ENCODE measurements at places on chromosomes 6 and 20.

DNA sequence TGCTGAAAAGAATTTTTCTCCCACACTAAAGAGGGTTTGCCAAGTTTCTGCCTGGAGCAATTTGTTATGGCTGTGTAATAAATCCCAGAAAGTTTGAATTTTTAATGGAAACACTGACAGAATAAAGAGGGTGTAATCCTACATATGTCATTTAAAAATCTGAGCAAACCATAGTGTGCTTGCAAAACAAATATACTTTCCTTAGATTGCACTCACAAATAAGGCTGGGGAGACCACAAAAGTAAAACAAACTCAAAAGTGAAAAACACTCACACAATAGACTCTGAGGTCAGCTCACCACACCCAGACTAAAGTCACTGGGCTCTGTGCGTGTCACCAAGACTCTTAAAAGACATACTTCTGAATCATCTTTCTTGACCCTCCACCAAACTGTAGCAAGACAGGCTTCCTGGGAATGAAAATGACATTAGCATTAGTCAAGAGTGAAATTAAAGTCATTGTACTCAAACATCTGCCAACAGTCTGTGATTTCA, 4.8 kb upstream of the ATXN1 start:
- DNase-seq = peak; percentile 65

- no peak for DNase-seq
These were observed 100.7 kb downstream of the VEGFA start for GRCh38 chr6:43870660-43871061.

DNA sequence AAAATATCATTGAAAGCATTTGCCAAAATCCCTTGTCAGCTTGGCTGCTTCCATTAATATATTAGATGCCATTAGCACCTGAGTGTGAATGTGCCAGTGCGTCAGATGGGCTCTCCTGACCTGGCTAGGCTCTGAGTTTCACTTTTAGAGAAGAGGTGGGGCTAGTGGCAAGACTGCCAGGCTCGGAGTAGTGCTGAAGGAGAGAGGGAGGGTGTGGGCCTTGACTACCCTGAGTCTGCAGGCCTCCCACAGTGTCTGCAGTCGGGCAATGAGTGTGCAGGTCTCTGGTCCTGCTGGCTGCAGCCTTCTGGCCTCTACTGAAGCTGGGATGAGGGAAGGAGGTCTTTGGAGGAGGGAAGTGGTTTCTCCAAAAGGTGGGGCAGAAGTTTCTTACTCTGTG, 34.6 kb upstream of the PNPLA1 start:
- DNase-seq = no peak

- DNase-seq = no peak
These were observed 19.0 kb downstream of the WFDC3 start for GRCh38 chr20:45772693-45773092.

DNA sequence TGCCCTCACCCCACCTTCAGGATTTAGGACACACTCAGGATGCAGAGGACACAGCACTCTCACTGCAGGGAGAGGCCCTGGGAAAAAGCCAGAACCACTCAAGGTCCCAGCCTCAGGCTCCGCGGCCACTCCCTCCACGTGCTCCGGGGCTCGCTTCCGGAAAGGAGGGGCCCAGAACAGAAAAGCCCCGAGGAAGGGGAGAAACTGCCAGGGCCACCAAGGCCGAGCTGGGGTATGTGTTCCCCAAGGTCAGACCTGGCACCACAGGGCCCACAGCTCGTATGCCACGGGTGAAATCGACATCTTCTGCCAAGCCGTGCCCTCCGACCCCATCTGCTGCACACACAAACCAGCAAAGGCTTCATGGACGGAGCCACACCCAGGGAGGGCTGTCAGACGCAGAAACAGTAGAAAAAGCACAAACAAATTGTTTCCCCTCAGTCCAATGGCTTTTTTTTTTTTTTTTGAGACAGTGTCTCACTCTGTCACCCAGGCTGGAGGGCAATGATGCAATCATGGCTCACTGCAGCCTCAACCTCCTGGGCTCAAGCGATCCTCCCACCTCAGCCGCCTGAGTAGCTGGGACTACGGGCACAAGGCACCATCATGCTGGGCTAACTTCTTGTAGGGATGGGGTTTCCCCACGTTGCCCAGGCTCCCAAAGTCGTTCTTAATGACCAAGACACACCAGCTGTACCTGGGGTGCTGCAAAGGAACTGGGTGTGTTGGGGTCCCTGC, 33.4 kb downstream of the SLC2A4RG start:
- DNase-seq = no peak

- no peak for DNase-seq
These were observed 5.3 kb downstream of the TSPYL4 start for GRCh38 chr6:116248577-116248976.

- DNase-seq = peak; percentile 63
These were observed 145.7 kb downstream of the RIMS1 start for GRCh38 chr6:72032086-72032485.

DNA sequence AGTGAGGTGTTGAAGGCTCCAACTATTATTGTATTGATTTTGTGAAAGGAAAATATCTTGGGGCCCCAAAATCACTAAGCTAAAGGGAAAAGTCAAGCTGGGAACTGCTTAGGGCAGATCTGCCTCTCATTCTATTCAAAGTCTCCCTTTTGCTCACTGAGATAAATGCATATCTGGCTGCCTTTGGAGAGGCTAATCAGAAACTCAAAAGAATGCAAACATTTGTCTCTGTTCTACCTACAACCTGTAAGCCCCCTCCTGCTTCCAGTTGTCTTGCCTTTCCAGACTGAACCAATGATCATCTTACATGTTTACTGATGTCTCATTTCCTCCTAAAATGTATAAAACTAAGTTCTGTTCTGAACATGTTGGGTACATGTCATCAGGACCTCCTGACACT, 125.9 kb downstream of the HTR1B start:
- no peak for DNase-seq

DNA sequence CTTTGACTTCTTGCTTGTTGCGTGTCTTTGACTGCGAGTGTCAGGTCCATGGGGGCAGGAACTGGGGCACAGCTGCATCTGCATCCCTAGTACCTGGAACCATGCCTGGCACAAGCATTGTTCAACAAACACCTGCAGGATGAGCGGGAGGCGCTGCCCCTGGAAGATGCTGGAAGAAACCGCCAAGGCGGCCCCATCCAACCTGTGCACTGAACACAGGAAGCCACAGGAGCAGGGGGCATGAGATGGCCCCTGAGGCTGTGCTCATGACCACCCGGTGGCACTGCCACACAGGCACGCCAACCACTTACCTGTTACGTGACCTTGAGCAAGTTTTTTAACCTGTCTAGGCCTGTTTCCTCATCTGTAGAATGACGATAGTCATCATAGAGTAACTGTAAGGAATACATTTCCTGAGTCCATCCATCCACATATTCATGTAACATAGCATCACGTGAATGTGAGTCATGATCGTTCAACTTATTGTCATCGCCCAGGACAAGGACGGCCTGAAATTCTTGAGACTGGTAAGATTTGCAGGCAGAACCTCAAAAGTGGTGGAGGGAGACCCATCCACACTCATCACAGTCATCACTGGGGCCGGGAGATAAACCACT, 374.2 kb downstream of the PREX1 start:
- DNase-seq = no peak

- no peak for DNase-seq
These were observed 347.8 kb downstream of the CDKAL1 start for GRCh38 chr6:20882014-20882413.

GRCh38 chr6:134373282-134373922, 55.5 kb upstream of the SGK1 start:
- no peak for DNase-seq

- no peak for DNase-seq
These were observed 78.6 kb downstream of the FAXC start for GRCh38 chr6:99270826-99271225.

DNA sequence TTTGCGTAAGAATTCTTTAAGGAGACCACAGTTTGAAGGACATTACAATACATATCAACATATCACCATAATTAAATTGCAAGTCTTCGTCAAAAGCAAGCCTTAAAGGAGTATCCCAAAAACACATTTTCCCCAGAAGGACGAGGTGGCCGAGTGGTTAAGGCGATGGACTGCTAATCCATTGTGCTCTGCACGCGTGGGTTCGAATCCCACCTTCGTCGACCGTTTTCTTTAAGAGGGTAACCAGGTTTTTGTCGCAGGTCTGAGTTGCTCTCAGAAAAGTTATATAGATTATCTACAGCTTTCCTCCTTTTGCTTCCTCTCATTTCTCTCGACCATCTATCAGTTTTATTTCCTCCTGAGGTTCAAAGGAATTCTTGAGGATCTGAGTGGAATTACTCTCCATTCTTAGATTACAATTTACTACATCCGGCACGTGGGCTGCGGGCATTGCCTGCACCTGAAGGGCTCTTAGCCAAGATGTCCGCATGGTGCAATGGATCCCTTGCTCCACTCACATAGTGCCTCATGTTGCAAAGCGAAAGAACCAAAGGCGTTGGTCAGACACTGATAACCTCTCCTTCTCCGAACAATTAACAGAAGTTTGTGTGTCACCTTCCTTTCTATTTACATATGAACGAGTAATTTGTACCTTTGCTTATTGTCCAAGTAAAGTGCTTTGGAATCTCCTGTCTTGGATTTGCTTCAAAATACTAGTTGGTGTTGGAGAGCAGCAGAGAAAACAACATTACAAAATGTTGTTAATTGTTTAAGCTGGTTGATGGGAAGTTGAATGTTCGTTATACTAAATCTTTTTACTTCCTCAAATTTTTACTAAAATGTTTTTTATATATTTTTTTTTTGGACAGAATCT, 14.0 kb downstream of the POM121L2 start:
- no peak for DNase-seq

- no peak for DNase-seq
These were observed 55.8 kb downstream of the UBE2V1 start for GRCh38 chr20:50056951-50057713.

DNA sequence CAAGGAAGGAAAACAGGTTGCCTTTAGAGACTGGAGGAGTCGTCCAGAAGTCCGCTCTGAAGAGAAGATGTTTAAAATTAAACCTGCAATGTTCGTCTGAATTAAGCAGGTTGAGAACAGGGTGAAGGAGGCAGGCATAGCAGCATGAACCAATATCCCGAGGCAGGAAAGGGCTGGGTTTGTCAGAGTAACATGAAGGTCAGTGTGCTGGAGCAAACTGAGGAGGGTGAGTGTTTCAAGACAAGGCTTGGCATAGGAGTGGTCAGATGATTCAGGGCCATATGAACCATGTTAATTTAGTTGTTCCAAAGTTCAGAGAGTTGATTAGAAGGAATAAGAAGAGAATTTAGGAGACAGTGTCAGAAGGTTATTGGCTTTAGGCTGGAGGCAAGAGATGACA, 93.3 kb downstream of the UTRN start:
- DNase-seq = no peak

- no peak for DNase-seq
These were observed 544.9 kb upstream of the CITED2 start for GRCh38 chr6:139919107-139920026.

DNA sequence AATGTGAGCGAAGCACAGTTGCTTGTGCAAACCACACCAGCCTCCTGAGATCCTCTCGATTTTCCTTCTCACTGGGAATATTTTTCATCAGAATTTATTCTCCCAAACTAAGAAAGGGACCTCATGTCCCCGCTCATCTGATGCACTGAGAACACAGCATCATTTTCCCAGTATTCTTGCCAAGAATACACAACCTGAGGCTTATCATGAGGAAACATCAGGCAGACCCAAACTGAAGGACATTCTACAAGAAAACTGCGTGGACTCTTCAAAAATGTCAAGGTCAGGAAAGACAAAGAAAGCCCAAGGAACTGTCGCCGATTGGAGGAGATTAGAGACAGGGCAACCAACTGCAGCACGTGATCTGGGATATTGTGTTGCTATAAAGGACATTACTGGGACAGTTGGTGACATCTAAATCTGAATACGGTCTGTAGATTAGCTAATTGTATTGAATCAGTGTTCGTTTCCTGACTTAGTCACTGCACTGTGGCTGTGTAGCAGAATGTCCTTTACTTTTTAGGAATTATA, 72.3 kb downstream of the SNX5 start:
- DNase-seq = no peak

- no peak for DNase-seq
These were observed 37.2 kb downstream of the ARFGEF2 start for GRCh38 chr20:48958743-48959142.

GRCh38 chr6:154448448-154449096, 61.9 kb downstream of the CNKSR3 start:
- no peak for DNase-seq
